ENCODE measurements at places on chromosomes 16 and 17.

DNA sequence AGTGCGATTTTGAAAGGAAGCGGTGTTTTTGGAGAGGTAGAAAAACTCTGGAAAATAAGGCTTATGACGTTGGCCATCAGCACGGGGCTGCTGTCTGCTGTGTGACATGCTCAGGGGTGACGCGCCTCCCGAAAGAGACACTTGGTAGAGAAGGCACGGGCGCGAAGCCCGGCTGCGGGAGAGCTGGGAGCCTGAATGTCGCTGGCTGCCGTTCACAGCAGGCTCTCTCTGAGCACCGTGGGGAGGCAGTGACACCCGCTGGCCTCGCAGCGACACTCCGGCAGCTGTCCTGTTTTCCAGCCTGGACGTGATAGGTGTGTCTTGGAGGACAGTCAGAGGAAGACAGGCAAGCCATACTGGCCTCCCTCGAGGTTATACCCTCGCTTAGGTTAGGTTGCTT is 759.1 kb upstream of the RBFOX1 start:
- DNase-seq: no peak

- DNase-seq: no peak
These were observed 297.5 kb upstream of the XYLT1 start for GRCh38 chr16:17768257-17768656.

DNA sequence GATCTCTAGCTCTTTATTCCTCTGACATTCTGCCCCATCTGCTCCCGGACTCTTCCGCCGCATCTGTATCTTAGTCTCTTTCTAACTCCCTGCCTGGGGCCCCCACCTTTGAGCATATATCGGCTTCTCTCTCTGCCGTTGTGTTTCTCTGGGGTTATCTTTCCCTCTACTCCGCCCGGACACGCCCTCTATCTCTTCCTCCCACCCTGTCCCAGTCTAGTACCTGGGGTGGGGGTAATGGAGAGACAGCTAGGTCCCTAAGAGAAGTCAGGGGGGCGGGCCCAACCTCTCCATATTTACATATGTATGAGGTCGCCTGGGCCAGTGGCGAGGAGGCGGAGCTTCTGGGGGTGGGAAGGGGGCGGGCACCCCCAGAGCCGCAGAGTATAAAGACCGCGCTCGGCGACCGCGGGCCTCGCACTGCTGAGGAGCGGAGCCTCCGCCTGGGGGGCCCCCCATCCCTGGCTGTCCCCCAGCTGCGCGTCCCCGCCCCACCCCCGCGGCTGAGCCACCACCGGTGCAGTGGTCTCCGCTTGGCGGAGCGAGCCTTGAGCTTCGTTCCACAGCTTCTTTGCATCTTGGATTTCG is at the start of gene ATP1B2:
TSS of gene ATP1B2 (plus strand) at position 418 of the 588 bp plus-strand sequence. CDS start 593 bp downstream, outside the sequence.
- peak; percentile 61 for DNase-seq

- DNase-seq: no peak
These were observed 326.7 kb downstream of the C16orf95 start for GRCh38 chr16:86990451-86990850.

GRCh38 chr17:3683054-3683511 is 12.9 kb downstream of the P2RX5 start:
- DNase-seq: peak; percentile 43

- DNase-seq: no peak
These were observed 23.2 kb downstream of the COTL1 start for GRCh38 chr16:84594725-84595038.

DNA sequence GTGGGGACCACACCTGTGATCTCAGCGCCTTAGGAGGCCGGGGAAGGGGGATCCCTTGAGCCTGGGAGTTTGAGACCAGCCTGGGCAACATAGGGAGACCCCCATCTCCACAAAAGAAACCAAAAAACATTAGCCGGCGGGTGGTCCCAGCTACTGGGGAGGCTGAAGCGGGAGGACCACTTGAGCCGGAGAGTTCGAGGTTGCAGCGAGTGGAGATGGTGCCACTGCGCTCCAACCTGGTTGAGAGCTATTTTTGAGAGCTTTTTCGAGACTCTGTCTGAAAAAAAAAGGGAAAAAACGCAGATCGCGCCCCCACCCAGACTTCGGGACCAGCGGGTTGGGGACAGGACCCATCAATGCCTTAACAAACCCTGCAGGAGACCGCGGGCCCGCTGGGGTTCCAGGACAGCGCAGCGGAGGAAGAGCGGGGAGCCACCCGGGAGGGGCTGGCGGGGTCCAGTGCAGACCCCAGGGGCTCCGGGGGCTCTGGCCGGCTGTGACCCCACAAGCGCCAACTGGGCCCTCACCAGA is 762 bp upstream of the BAIAP3 start:
- DNase-seq: no peak

- no peak for DNase-seq
These were observed 27.8 kb downstream of the CTRB2 start for GRCh38 chr16:75179208-75179607.

- no peak for DNase-seq
These were observed 8.2 kb upstream of the EIF1 start for GRCh38 chr17:41680426-41681040.

DNA sequence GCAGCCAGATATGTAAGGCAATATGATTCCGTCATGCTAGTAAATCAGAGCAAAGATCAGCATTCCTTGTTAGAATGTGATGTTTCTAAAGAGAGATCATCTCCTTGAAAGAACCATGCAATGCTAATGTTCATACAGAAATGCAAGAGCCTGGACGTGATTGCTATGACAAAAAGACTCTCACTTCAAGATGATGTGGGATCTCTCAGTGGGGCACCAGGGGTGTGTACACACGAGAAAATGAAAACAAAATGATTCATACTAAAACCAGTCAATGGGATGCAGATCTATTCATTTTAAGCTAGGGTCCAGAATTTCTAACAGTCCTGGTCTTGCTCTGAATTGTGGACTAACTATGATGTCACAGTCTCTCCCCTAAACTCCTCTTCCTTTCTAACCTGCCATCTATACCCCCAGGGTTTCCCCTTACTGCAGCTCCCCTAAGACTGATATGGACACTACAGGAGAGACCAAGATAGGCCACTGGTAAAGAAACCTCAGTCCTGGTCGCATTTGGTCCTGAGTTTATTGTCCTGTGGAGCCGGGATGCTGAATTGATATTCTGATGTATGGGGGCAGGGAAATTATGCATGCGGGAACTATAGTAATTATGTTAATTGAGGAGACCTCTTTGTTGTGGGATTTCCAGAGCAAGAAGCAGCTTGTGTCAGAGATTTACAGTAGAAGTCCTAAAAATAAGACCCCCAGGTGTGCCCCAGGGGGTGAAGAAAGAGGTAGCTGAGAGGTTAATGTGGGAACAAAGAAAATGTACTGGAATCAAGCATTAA is 179.0 kb downstream of the PMP22 start:
- no peak for DNase-seq

- no peak for DNase-seq
These were observed 6.8 kb upstream of the TCAP start for GRCh38 chr17:39658346-39658745.

DNA sequence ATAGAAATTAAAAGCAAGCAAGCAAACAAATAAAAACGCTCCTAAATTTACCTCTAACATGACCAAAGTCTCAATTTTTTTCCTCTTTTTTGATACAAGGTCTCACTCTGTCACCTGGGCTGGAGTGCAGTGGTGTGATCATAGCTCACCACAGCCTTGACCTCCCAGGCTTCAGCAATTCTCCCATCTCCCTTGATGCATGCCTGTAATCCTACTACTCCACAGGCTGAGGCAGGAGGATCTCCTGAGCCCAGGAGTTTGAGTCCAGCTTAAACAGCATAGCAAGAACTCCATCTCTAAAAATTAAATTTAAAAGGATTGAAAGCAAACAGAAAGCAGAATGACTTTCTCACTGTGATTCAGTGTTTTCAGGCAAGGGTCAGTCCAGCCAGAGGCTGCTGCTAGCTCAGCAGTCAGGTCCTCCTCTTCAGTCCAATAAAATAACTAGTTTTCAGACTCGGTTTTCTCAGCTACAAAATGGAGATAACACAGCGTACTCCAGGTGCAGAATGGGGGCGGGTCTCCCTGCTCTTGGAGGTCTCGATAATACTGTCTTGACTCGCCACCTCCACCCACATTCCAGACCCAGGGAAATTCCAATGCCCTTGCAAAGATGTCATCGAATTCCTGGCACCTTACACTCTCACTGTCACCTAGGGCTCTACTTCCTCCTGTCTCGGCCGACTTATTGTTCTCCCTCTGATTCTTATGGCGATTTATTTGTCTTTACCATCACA is 20.7 kb upstream of the MRTFB start:
- no peak for DNase-seq

DNA sequence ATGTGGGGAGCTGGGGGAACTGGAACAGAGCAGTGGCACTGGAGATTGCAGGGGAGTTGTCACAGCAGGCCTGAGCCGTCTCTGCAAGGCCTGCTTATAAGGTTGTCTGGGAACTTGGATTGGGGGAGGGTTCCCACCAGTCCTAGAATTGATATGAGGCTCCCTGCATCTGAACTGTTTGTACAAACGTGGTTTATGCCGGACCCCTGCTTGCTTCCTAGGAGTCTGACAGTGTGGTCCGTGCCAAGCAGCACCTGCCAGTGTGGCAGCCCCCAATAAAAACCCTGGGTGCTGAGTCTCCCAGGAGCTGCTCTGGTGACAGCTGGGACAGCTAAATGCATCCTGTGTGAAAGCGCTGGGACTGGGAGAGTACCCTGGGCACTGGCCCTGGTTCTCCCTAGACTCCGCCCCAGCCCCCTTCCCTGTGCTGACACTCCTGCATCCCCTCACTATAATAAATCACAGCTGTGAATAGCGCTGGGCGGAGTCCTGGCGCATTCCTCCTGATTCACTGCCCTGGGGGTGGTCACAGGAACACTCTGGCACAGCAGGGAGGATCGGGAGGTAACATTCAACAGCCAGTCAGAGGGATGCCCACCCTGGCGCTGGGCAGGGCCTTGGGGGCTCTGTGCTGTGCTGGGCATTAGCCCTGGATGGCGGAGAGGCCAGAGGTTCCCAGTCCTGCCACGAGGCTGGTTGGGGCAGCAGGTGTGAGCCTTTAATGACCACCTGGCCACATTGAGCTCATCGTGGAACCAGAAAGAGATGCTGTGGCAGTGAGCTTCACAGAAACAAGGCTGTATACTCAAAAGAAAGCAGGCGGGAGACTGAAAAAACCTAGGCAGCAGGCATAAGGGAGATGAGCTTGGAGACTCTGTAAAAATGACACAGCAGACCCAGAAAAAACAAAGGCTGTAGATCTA is 45.6 kb downstream of the RMI2 start:
- DNase-seq: no peak

DNA sequence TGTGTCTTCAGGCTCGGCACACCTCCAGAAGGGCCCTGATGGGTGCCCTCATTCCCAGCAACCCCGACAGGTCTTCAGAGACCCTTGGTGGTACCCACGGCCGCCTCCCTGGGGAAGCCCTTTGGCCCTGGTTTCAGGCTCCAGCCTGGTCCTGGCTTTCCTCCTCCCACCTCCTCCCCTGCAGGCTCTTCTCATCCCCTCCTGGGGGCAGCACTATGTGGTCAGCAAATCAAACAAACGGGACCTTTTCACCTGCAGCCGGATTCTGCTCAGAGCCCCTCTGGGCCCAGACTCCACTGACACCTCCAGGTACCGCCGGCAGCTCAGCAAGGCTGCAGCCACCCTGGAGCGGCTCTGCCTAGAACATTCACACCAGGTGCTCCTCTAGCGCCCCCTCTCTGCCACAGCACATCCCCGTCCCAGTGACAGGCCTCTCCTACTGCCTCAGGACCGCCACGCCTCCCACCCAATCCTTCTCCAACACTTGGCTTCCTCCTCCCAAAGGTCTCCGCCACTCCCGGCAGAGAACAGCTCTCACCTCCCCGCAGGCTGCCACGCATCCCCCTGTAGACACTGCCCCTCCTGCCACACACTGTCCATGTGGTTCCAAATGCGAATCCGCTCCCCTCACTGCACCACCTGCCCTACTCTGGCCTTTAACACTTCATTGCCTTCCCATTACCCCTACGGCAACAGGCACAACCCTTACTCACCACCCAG is 12.0 kb downstream of the CORO7 start:
- DNase-seq: no peak

GRCh38 chr16:4313563-4314531 is 2.0 kb upstream of the GLIS2 start:
- DNase-seq: no peak

GRCh38 chr17:76082326-76083251 is 3.6 kb downstream of the ZACN start:
- DNase-seq: no peak

GRCh38 chr17:7283471-7284216 is 2.1 kb downstream of the SLC2A4 start:
- DNase-seq: no peak

- DNase-seq: no peak
These were observed 31.2 kb upstream of the HAPSTR1 start for GRCh38 chr16:9060225-9060624.

Data from activated gamma-delta T cell treated with anti-CD3 and anti-CD28 coated beads, Interleukin-2, amount 50 U/mL, for 16 hours (primary cell).